ELF-1 (cell line): ENCODE measurements at places on chromosomes 1 and 21.
A peak's percentile ranks its signal among the peaks of the same experiment; 100 is the strongest.

GRCh38 chr1:108801101-108801500 lies 54.6 kb downstream of the STXBP3 start:
- DNase-seq, result no peak

- no peak for DNase-seq
Observed at GRCh38 chr1:227885135-227885647, 62.5 kb downstream of the WNT9A start.

GRCh38 chr21:42447732-42448131 lies 44.0 kb downstream of the UBASH3A start:
- DNase-seq, result no peak

- no peak for DNase-seq
Observed at GRCh38 chr1:115545096-115545720, 96.6 kb upstream of the VANGL1 start.

GRCh38 chr1:53265581-53265980 lies 27.3 kb upstream of the MAGOH start:
- no peak for DNase-seq

DNA sequence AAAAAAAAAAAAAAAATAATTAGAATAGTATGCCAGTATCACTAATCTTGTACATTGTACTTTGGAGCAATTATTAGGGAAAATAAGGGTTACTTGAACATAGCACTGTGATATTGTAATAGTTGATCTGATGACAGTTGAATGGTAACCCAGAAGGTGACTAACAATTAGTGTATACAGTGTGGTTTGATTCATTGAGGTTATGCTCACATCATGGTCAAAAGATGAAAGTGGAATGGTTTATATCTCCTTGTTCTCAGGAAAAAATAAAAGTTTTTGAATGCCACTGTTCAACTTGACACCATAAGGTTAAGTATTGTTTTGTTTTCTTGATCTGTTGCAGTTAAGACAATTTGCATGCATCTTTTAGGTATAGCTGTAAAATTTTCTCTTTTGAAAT lies 87.0 kb downstream of the GPR52 start:
- DNase-seq, result no peak

- no peak for DNase-seq
Observed at GRCh38 chr1:6329851-6330250, 63.7 kb downstream of the ACOT7 start.

DNA sequence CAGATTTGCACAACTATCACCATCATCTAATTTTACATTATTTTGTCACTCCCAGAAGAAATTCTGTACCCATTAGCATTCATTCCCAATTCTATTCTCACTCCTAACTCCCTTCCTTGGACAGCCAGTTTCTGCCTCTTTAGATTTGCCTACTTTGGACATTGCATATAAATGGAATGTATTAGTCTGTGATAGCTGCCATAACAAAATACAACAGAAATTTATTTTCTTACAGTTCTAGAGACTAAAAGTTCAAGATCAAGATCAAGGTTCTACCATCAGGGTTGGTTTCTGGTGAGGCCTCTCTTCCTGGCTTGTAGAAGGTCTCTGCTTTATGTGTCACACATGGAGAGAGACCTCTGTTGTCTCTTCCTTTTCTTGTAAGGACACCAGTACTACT lies 61.9 kb downstream of the ALG6 start:
- no peak for DNase-seq

GRCh38 chr1:201104141-201104540 lies 8.1 kb downstream of the CACNA1S start:
- peak; percentile 58 for DNase-seq

DNA sequence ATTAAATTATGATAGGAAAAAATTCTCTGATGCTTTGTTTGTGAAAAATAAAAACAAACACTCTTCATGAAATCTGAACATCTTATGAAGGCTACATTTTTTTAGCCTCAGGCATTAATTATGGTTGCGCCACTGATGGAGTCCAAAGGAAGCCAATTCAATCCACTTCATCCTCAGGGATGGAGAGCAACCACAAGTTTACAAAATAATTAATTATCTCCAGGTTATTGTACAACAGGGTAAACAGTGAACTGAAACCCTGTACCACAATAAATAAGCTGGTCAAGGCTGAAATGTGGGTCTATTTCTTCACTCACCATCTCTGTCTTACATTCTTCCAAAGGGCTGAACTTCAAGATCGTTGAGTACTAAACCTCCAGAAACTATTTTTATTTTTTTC lies 49.2 kb downstream of the MRPL39 start:
- no peak for DNase-seq

DNA sequence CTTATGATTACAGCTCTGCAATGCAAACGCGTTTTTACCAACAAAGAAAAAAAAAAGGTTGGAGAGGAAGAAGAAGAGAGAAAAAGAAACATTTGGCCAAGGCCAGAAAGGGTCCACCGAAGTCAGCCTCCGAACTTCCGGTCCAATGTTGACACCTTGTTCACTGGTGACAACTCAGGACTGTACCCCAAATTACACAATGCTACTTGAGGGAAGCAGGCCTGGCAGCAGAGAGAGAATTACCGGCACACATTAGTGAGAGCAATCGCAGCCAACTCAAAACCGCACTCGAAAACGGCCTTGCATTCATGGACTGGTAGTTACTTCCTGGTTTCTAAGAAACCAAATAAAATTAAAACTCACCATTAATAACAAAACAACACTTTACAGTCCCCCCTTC lies 652.5 kb downstream of the KIF26B start:
- DNase-seq, result no peak

GRCh38 chr1:167077128-167077867 lies 12.9 kb downstream of the GPA33 start:
- DNase-seq, result no peak

- no peak for DNase-seq
Observed at GRCh38 chr1:85617633-85618100, 37.1 kb downstream of the CCN1 start.

- DNase-seq, result no peak
Observed at GRCh38 chr1:71193153-71193552, 112.3 kb upstream of the ZRANB2 start.

DNA sequence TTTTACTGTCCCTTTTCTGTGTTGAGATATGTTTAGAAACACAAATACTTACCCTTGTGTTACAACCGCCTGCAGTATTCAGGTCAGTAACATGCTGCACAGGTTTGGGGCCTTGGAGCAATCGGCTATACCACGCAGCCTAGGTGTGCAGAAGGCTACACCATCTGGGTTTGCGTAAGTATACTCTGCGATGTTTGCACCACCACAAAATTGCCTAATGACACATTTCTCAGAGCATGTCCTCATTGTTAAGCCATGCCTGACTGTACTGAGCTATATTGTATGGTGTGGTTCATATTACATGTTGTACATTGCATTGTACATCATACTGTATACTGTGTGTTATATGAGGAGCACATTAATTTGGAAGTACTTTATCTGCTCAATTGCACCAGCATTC lies 247.4 kb downstream of the RHOU start:
- DNase-seq, result no peak

- DNase-seq, result no peak
Observed at GRCh38 chr1:226574591-226575435, 26.2 kb downstream of the STUM start.

DNA sequence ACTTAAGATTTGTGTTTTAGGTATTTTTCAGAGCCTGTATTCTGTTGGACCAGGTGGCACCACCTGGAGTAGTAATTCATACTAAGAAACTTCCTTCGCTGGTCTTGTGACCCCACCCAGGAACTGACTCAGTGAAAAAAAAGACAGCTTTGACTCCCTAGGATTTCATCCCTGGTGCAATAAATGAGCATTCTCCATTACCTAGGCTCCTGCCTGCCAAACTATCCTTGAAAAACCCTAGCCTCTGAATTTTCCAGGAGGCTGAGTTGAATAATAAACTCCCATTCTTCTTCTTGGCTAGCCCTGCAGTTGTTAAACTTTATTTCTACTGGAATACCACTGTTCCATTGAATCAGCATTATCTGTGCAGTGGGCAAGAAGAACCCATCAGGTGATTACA lies 10.6 kb upstream of the RGS18 start:
- no peak for DNase-seq

- DNase-seq, result peak; percentile 61
Observed at GRCh38 chr1:234154320-234155251, 218.7 kb upstream of the COA6 start.

DNA sequence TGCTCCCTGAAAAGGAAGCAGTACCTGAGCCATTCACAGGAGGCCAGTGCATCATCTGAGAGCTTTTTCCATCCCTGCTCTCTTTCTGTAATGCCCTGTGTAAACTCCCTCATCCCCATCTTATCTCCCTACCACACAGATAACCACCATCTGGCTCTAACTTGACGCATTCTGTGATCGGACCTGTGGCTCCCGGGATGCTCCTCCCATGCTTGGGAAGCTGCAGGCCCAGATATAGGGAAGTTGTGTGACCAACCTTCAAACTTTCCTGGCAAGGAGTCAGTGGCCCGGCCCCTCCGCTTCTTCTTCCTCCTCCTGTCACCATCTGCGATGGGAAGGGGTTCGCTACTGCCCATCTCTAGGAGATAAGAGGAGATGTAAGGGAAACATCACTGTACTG lies 21.1 kb downstream of the MKNK1 start:
- DNase-seq, result no peak

DNA sequence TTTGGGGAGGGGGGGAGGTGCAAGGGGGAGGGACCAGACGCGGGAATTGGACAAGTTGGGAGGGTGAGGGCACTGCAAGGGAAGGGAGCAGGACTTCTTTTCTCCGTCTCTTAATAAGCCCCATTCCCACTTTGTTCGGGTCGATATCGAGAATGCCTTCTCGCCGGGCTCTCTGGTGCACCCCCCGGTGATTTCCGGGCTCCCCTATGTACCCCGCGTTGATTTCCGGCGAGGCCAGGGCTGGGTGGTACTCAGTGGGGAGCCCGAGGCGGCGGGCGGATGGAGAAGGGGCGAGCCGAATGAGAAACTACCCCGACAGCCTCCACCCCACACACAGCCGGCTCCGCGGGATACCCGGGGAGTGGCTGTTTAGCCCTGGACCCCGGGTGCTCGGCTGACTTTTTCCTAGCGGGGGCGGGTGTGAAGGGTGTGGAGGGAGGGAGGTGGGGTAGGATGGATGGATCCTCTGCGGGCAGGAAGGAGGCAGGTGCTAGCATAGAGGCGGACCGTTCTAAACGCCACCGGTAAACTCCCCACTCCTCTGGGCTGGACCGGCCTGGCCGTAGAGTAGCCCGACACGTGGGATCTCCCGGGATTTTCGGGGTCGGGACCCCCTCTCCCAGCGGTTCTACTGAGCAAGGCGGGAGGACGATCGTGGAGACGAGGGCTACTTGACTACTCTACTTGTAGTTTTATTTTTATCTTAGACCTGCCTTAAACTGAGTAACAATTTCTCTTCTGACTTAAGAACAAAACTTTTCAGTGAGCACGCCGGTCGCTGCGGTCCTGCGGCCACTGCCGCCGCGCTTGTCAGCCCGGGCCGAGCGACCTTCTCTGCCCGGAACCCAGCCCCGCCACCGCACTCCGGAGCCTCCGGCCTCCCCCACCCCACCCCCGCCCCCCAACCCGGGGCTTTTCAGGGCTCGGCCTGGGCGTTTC lies 1.0 kb downstream of the RNF220 start:
- DNase-seq, result peak; percentile 40

DNA sequence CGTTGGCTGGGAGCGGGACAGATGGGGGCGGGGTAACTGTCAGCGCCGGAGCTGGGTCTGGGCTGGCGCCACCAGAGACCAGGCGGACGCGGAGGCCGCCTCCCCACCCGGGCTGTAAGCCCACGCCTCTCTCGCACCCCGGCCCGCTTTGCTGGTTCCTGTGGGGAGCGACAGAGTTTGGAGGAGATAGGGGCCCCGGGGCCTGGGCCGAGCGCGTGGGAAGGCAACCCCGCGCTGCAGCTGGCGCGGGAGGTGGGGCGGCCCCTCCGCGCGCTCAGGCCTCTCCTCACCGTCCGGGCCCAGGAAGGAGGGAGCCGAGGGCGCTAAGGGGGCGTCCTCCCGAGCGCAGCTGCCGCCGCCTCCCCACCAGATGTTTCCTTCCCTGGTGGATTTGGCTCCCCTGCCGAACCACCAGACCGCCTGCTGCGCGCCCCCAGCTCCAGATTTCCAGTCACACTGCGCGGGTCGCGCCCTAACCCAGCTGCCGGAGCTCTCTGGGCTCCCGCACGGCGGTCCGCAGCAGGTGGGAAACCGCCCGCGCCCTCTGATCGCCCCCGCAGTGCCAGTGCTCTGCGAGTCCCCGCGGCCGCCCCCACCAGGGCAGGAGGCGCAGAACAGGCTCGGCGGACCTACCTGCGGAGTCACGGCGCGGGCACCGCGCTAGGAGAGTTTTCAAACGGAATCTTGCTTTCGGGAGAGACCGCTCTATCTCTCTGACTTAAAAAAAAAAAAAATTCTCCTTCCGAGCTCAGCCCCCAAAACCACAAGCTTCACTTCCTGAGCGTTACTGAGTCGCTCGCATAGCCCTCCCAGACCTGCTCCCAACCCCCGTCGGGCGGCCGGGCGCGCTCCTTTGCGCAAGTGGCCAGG lies 1.1 kb downstream of the GFI1 start:
- peak; percentile 66 for DNase-seq

GRCh38 chr1:65845535-65846060 lies 52.9 kb downstream of the PDE4B start:
- no peak for DNase-seq

- DNase-seq, result no peak
Observed at GRCh38 chr1:107442551-107442950, 301.7 kb downstream of the NTNG1 start.

DNA sequence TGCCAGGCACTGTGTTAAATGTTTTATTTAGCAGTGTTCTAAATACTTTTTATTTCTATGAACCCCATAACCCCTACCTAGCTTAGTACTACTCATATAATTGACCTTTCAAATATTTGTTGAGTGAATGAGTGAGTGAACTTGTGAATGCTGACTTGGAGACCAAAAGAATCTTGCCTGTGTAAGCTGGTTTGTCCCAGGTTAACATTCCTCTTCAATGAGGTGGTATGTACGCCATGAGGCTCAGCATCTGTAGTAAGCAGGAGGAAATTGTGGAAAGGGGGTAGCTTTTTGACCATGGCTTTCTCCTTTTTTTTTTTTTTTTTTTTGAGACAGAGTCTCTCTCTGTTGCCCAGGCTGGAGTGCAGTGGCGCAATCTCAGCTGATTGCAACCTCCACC lies 14.6 kb downstream of the MED18 start:
- no peak for DNase-seq

DNA sequence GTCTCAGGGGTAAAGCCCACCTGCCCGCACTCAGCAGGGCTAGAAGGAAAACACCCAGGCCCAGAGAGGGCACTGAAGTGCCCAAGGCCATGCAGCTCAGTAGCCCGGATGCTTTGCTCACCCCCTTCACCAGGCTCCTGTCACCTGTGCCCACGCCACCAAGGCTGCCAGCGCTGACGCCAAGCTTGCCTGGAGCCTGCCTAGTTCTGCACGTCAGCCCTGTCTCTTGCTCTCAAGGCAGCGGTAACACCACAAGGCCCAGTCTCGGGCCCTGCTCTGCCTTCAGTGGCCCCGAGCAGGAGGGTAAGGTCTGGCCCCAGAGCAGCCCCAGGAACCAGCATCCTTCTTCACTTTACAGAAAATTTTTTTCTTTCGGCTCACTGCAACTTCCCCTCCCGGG lies 7.7 kb downstream of the TMEM63A start:
- no peak for DNase-seq
